ENCODE measurements at places on chromosomes 6 and 20.

- DNase-seq, result no peak
These were observed 262.8 kb downstream of the FARS2 start for GRCh38 chr6:5524110-5524509.

DNA sequence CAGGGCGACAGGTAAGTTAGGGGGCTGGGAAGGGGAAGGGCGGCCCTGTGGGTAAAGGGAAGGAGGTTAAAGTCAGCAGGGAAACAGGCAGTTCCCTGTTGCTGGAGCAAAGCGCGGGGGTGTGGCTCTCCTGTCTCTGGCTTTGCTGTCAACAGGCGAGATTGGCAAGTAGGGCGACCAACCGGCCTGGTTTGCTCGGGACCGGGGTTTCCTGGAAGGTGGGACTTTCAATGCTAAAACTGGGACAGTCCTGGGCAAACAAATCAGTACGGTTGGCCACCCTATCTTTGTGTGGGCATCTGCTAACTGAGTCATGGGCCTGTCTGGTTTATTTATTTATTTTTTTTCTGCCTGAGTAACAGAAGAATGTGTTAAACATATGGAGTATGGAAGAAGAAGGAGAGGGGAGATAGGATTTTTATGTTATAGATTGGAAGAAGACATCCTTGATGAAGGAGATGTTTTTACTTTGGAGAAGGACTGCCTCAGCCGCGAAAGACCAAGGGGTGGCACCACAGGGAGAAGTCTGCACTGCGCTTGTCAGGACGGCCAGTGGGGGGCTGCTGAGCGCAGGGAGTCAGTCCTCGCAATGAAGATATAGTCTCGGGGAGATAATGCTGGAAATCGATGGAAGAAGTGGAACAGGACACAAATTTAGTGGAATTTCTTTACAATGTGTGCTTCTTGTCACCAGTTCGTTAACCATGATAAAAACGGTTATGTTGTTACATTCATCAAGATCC lies 43.4 kb upstream of the ESR1 start:
- peak; percentile 27 for DNase-seq

- peak; percentile 4 for DNase-seq
These were observed 25.9 kb upstream of the AIG1 start for GRCh38 chr6:143034689-143035334.

GRCh38 chr6:137162692-137163306 lies 10.6 kb downstream of the IL22RA2 start:
- no peak for DNase-seq

DNA sequence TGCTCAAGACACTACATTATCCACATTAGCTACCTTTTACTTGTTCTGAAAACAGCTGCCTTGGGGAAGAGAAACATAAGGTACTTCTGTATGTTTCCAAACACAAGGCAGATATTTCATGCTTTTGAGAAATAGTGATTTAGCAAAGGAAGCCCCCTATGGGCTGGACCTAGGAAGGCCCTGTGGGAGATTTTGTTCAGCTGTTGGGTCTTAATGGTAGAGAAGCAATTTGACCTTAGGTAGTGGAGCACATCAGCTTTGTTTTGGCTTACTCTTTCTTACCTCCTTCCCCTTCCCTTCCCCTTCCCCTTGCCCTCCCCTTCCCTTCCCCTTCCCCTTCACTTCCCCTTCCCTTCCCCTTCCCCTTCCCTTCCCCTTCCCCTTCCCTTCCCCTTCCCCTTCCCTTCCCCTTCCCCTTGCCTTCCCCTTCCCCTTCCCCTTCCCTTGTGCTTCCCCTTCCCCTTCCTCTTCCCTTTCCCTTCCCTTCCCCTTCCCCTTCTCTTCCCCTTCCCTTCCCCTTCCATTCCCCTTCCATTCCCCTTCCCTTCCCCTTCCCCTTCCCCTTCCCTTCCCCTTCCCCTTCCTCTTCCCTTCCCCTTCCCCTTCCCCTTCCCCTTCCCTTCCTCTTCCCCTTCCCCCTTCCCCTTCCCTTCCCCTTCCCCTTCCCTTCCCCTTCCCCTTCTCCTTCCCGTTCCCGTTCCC lies 84.6 kb downstream of the ANKS1A start:
- peak; percentile 48 for DNase-seq

DNA sequence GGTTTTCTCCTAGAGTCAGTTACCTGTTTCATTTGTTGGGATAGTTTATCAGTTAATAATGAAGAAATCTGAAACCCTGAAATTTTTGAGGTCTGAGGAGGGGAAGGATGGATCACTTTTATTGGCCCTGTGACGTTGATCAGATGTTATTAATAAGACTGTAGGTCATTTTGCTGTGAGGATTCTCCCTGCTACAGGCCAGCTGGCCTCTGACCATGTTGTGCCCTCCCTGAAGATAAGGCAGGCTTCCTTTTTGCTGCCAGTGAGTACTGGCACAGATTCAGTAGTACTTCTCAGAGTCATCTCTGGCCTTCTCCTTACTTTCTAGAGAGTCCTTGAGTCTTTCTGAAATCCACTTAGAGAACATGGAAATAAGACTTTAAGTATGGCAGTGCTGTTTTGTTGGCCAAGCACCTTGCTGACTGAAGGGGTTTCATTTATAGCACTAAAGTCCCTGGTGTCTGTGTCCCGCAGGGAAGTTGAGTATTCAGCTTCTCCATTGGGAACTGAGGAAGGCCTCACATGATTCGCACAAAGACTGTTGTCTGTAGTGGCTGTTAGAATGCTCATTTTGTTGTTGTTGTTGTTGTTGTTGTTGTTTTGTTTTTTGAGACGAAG lies 202.6 kb downstream of the DTNBP1 start:
- DNase-seq, result no peak

GRCh38 chr6:156912431-156912830 lies 135.3 kb downstream of the ARID1B start:
- DNase-seq, result no peak

DNA sequence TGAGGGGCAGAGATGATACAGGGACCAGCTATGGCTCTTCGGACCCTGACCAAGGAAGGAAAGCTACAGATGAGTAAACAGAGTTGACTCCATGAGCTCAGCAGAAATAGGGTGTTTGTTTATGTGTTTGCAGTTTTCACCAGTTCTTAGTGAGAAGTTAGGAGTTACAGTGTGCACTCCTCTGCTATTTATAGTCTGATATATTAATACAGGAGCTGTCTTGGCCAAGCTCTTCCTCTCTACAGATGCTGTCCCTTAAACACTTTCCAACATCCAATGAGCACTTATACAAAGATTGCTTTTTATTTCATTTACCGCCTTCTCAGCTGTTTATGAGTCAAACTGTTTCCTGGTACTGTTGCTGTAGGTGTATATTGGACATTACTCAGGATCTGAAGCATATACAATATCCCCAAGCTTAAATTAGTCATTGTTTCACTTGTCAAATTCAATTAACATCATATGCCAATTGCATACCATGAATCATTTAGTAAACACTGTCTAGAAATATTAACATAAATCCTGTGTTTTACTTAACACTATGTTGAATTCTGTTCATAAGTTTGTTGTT lies 618.0 kb downstream of the PRKN start:
- DNase-seq, result no peak

- DNase-seq, result peak; percentile 87
These were observed 102.1 kb downstream of the DLGAP4 start for GRCh38 chr20:36408219-36408618.

- DNase-seq, result peak; percentile 18
These were observed 568.4 kb downstream of the NKAIN2 start for GRCh38 chr6:124371974-124372475.

Measured in NCI-H69 (cell line).